ENCODE measurements at places on chromosomes 2 and 18.

- no peak for DNase-seq
These were observed 33.1 kb downstream of the MEX3C start for GRCh38 chr18:51164342-51164741.

GRCh38 chr18:650428-650858 lies 7.0 kb upstream of the TYMS start:
- no peak for DNase-seq

GRCh38 chr18:46275370-46275769 lies 171.2 kb downstream of the HAUS1 start:
- DNase-seq: no peak

DNA sequence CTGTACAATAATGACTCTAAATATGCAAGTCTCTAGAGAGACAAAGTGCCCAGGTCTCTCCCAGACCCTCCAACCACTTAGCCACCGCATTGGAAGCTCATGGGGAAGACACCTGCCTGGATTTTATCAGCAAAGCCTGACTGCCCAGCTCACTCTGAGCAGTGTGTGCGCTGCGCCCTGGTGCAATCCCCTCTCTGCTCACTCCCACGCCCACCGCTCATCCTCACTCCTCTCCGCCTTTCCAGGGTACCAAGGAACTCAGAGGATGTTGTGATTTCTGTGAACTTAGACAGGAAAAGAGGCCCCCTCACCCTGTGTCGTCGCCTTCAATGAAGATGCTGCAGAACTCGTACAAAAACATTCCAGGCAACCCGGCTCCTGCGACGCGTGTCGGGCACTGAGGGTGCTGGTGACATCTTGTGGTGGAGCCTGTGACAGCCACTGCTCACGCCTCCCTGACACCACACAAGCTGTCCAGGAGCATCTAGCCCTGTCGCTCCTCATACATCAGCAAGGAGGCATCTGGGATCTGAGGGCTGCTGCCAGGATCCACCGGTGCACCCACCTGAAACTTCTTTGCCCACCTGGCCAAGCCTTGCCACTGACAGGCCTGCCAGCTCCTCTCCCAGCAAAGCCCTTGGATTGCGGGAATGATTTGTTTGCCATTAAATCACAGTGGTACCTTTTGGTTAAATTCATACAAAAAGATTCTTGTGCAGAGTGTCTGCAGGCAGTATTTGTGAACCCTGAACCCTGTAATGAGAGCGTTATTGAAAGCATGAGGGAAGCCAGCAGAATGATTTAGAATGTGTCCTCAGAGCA lies 220.4 kb downstream of the ZNF516 start:
- no peak for DNase-seq

GRCh38 chr2:28563869-28564268 lies 68.0 kb downstream of the PLB1 start:
- no peak for DNase-seq

DNA sequence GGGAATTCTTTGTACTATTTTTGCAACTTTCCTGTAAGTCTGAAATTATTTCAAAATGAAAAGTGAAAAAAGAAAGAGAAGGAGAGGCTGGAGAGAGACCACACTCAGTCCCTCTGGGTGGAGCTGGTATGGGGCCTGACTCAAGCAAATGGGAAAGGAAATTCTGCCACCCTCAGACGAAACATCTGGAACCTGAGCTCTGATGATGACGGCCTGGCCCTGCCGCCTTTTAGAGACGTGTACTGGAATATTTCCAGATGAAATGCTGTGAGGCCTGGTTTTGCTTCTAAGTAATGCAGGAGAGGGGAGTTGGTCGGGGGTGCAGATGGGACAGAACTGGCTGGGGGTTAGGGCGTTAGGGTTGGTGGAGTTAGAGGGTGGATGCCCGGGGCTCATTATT lies 57.4 kb upstream of the GLI2 start:
- no peak for DNase-seq

GRCh38 chr2:239956818-239957261 lies 68.3 kb downstream of the NDUFA10 start:
- DNase-seq: no peak

GRCh38 chr2:77372636-77373035 lies 149.5 kb downstream of the LRRTM4 start:
- no peak for DNase-seq

DNA sequence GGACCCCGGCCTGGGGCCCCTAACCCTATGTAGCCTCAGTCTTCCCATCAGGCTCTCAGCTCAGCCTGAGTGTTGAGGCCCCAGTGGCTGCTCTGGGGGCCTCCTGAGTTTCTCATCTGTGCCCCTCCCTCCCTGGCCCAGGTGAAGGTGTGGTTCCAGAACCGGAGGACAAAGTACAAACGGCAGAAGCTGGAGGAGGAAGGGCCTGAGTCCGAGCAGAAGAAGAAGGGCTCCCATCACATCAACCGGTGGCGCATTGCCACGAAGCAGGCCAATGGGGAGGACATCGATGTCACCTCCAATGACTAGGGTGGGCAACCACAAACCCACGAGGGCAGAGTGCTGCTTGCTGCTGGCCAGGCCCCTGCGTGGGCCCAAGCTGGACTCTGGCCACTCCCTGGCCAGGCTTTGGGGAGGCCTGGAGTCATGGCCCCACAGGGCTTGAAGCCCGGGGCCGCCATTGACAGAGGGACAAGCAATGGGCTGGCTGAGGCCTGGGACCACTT lies 16.4 kb downstream of the EMX1 start:
- DNase-seq: no peak

- DNase-seq: no peak
These were observed 18.7 kb upstream of the COLEC12 start for GRCh38 chr18:519019-519879.

- DNase-seq: no peak
These were observed 84.7 kb upstream of the NEDD4L start for GRCh38 chr18:57959278-57959677.

DNA sequence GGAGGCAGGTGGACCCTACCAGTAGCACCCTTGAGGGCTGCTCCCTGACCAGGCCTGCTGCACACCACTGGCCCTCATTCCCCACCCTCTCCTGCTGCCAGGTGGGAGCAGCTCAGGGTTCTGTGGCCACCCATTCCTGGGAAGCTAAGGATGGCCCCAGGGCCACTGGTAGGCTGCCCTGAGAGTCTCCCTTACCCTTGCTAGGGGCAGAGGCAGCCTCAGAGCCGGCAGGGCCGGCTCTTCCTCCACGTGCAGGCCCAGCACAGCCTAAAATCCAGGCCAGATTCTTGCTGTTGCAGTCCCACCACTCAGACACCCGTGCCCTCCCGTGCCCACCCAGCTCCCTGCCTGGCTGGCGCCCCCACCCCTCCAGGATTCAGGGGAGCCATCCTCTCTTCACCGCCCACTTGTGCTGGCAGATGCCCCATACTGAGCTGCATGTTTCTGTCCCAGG lies 199.0 kb downstream of the EIPR1 start:
- DNase-seq: no peak

DNA sequence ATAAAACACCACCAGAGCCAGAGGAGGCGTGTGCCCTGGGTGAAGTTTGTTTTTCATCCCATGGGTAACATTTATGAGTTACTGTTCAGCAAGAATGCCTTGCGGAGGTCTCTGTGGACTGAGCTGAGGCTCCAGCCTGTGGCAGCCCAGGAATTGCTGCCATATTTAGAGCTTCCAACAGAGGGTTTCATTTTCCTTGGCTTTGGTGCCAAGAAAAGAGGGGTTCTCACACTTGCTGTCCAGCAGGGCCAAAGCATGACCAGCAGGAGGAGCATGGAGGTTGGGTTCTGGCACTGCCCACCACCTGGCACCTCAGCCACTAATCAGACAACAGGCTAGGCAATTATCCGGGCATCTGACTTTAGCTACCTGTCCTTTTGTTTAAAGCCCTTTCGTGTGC lies 36.7 kb downstream of the EPAS1 start:
- no peak for DNase-seq

GRCh38 chr2:133591164-133591563 lies 22.9 kb upstream of the NCKAP5 start:
- DNase-seq: no peak

DNA sequence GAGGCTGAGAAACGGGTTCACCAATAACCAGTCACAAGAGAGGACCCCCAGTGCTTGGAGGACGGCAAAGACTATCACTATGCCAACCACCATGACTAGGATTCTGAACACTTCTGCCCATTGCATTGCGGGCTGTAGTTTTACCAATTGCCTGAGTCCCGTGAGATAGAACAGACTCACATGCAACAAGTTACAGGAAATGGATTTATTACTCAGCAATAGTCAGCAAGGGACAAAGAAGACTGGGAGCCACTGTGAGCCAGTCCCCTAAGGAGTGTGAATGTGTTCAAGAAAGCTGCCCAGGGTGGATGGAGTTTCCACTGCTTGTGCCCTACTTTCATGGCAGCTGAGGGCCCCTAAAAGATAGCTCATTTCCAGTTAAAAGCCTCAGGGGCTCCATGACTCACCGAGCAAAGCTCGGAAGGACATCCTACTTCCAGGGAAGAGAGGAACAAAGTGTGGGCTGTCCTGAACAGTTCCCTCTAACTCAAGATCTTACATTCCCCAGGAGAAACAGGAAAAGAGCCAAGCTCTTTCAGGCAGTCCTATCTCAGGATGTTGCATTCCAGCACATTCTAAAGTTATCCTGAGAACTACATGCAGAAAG lies 54.4 kb downstream of the SLC4A3 start:
- DNase-seq: no peak

- DNase-seq: no peak
These were observed 32.5 kb downstream of the RNF152 start for GRCh38 chr18:61860302-61860701.
